SK-N-MC (cell line): ENCODE measurements at places on chromosomes 4 and X.
A peak's percentile ranks its signal among the peaks of the same experiment; 100 is the strongest.

- DNase-seq = no peak
Observed at GRCh38 chrX:132631579-132632232, 142.9 kb upstream of the MBNL3 start.

DNA sequence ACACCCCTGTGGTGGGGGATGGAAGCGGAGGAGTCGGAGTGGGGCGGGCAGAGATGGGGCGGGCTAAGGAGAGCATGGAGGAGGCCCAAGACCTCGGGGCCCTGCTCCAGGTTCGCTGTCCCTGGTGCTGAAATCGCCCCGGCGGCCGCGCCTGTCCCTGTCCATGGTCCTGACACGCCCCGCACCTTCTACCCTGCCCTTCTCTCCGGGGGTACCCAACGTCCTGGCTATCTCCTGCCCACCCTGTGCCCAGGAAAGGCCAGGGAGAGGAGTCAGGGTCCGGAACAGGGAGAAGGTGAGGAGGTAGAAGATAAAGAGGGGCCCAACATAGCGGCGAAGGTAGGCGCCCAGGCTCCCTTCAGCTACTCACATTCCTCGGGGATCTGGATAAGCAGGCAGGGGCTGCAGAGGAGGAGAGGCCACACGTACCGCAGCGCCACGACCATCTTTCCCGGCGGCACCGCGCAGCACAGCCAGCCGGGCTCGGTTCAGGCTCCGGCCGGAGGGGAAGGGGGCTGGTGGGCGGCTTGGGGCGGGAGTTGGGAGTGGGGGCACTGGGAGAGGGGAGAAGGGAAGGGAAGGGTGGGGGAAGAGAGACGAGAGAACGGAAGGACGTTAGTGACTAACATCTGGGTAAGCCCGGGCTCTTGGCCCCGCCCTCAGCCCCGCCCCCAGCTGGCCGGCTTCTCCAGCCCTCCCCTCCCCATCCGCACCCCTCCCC, 10.4 kb downstream of the L1CAM start:
- DNase-seq = no peak

DNA sequence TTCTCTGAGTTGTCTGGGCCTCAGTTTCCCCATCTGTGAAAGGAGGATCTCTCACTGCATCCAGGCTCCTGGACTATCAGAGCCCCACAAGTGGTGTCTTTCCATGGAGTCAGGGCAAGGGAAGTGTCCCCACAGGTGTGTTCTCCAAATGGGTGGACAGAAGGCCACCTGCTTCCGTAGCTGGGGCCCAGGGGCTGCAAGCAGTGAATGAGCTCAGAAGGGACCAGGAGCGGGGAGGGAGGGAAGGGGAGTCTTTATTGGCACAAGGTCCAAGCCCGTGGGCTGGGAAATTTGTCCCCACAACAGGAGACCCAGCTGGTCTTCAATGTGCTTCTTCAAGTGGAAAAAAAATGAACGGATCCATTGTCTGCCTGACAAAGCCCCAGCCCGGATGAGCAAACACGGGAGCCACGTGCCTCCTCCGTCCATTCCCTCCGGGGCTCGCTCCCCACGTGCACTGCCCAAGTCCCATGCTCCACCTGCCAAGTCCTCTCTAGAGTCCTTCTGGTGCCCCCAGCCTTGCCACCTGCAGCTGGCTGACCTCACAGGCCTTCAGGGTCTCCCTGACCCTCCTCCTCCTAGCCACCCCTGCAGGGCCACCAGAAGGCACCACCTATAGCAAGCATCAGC, 72.0 kb downstream of the JAKMIP1 start:
- DNase-seq = no peak

GRCh38 chrX:29787656-29788055, 427.7 kb upstream of the MAGEB2 start:
- no peak for DNase-seq

DNA sequence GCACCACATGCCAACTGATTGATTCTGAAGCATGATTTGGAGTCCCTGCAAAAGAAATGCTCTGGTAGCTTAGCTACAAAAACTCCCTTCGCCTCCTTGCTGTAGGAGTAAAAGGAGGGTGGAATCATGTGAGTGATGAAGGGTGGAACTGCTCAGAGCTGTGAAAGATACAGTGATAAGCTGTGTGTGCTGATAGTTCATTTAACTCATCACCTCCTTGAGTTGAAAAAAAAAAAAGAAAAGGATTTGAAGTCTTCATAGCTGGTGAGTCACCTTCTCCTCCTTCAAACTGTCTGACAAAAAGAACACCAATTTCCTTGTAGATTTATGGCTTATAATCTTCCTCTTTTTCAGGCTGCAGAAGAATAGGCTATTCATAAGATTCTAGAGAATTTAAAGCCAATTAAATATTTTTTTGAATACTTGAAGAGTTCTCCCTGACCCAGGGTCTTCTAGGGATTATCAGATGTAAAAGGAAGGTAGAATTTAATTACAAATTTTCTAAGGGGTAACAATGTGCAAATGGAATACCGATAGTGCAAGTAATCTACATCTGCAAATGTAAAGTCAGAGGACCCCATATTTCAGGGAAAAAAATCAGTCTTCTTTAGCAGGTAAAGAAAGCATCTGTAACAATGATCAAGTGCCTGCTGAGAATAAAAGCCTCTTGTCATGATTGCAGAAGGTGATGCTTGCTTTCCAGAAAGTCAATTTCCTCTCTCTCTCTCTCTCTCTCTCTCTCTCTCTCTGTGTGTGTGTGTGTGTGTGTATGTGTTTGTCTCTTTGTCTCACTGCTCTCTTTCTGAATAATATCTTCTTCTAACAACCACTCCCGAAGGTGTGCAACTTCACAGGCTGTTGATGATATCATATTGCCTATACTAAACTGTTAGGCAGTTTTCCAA, 208.8 kb upstream of the VEGFC start:
- DNase-seq = no peak

- no peak for DNase-seq
Observed at GRCh38 chrX:643241-643595, 12.6 kb downstream of the SHOX start.

DNA sequence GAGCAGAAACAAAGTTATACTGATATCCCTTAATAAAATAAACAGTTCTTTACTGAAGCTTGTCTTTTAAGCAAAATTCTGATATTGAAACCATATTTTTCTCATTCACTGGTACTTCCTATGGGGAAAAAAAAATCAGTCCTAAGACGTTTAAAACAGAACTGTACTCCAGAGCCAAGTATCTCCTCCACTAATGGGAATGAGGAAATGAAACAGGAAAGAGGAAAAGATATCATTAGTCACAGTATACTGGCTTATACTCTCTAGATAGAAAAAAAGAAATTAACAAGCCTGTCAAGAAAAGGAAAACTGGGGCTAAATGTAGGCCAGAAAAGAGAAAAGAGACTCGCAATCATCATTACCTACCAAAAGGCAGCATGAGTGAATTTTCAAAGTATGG, 252.7 kb downstream of the CENPC start:
- DNase-seq = peak; percentile 70

- no peak for DNase-seq
Observed at GRCh38 chr4:139227729-139228404, 50.8 kb upstream of the ELF2 start.

DNA sequence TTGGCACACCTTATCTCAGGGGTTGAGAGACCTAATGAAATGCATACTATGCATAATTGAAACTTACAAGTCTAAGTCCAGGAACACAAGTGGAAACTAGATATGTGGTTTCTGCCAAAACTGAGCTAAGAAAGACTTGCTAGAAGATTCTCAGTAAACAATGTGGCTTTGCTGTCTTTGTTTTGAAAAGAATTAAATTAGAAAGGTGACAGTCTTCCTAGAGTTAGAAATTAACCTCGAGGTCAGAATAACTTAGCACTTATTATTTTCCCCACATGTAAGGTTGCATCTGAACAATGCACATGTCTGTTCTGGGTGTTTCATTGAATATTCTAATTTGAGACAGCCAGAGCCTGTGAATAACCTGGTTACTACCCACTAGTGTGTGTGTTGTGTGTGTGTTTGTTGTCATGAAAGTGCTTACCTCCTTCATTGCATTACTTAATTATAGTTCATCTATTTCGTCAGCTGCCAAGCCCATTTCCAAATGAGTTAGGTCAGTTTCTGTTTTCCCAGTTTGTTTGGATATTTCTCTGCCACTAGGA, 1.5 kb downstream of the EREG start:
- DNase-seq = no peak
